Hematopoietic multipotent progenitor cell (in vitro differentiated cells): ENCODE measurements at places on chromosomes 12 and 14.
A peak's percentile ranks its signal among the peaks of the same experiment; 100 is the strongest.

- no peak for DNase-seq
Measured at GRCh38 chr12:22287776-22288621, 46.5 kb downstream of the ST8SIA1 start.

DNA sequence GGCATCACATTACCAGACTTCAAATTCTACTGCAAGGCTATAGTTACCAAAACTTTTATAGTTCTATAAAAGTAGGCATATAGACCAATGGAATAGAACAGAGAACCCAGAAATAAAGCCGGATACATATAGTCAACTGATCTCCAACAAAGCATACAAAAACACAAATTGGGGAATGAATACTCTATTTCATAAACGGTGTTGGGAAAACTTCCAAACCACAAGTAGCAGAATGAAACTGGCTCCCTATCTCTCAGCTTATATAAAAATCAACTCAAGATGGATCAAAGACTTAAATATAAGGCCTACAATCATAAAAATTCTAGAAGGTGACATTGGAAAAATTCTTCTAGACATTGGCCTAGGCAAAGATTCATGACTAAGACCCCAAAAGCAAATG, 187.9 kb upstream of the PLXNC1 start:
- no peak for DNase-seq

DNA sequence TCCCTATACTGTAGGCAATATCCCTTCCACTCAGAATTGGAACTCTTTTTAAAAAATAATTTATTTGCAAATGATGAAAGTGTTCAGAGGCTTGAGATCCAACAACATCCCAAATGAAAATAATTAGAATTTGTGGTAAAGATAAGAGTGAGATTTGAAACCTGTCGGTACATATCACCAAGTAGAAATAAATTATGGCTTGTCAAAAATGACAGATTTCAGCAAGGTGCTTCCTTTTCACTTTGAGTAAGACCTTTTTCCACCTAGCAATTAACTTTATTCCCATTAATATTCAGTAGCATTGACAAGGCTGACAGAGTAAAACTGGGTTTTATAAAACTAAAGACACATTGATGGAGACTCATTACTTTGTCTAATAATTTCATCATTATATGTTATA, 107.7 kb upstream of the PRKD1 start:
- no peak for DNase-seq

DNA sequence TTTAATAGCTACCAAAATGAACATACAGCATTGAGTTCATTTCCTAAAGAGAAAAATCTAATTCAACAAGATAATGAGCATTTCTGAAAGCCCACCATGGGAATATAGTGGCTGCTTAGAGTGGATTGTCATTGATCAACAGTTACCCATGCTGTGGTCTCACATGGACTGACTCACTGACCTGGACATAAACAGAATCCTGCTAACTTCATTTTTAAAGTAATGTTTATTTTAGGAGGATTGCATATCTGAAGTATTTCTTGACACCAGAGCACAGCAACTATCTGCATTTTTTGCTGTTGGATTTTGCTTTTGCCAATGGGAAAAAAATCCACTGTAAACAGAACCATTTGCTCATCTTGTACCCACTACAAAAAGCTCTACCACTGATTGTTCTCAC, 71.7 kb downstream of the KCNC2 start:
- DNase-seq: no peak

GRCh38 chr12:10001171-10001776, 2.4 kb upstream of the CLEC1B start:
- DNase-seq: no peak

DNA sequence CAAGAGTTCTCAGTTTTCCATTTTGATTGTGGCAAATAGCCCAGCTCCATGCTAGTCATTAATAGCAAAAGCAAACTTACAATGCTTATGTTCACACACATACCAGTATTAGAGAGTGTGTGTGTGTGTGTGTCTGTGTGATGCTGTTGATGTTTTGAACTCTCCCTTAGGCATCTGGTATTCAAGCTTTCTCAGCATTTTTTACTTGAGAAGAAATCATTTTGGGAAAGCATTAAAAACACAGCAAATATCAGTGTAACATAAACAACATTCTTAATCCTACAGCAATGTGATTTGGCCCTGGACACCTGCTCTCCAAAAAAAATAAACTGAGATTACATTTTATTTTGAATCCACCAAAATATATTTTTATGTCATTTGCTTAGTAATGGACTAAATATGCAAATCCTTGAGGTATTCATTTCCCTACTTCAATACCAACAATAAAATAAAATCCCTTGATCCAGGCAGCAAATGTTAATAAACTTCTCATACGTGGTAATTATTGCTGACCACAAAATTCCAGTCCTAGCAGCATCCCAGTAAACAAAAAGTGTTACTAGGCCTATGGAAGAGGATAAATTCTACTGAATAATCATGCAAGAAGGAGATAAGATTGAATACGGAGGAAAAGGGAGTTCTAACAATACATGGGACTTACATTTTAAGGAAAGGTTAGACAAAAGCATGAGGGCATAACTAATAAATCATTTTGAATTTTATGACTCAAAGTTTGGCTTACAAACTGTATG, 249.5 kb upstream of the CLEC14A start:
- no peak for DNase-seq

- no peak for DNase-seq
Measured at GRCh38 chr14:61090432-61091216, 109.6 kb downstream of the SLC38A6 start.

- DNase-seq: no peak
Measured at GRCh38 chr12:96198965-96199364, 4.8 kb downstream of the ELK3 start.

- DNase-seq: no peak
Measured at GRCh38 chr12:111715279-111715678, 29.4 kb downstream of the ACAD10 start.

DNA sequence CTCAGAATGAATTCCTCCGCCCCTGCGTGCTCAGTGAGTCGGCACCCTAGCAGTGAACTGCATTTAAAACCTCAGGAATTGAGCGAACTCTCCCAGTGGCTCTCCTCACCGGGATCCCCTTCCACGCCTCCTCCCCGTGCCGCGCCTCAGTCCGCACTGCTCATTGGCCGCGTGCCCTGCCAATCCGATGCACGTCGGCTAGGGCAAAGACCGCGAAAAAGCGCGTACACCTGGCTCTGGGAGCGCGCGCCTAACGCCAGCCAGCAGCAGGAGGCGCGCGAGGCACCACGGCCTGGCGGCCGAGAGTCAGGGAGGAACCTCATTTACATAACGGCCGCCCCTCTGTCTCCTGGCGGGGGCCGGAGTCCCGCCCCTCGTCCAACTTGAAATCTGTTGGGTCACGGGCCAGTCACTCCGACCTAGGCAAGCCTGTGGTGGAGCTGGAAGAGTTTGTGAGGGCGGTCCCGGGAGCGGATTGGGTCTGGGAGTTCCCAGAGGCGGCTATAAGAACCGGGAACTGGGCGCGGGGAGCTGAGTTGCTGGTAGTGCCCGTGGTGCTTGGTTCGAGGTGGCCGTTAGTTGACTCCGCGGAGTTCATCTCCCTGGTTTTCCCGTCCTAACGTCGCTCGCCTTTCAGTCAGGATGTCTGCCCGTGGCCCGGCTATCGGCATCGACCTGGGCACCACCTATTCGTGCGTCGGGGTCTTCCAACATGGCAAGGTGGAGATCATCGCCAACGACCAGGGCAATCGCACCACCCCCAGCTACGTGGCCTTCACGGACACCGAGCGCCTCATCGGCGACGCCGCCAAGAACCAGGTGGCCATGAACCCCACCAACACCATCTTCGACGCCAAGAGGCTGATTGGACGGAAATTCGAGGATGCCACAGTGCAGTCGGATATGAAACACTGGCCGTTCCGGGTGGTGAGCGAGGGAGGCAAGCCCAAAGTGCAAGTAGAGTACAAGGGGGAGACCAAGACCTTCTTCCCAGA, at the start of gene HSPA2:
Gene HSPA2, plus strand, starts transcription at position 534 of the 995 bp plus-strand sequence. Its CDS starts 109 bp downstream, at position 643.
- DNase-seq: peak; percentile 85

DNA sequence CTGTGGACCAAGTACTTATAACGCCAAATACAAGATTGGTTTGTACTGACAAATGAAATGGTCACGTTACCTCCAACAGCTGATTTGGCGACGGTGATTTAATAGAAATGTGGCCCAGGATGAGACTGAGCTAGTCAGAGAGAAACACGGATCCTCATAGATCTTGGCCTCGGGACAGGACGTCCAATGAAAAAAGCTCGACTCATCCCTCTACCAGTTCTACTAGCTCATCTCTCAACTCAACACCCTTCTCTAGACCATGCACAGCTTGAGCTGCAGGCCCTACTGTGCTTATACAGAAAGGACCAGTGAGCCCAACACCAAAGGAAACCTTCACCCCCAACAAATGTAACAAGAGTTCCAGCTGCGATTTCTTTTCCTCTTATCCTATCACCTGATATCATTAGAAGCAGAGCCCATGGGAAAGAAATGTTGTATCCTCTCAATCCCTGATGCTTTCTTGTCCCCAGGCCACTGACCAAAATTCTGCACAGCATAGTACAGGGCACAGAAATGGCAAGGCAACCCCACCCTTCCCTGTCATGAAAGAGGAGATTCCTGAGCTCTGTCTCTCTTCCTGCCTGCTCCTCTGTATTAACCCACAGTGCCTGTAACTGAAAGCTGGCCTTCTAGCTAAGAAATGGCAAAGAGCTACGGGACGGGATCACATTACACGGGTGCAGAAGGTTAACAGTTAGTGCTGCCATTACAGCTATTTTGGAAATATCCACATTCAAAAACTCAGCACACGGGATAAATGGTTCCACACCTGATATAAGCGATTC, 39.2 kb downstream of the DICER1 start:
- DNase-seq: no peak

GRCh38 chr14:64681796-64682710, 22.2 kb upstream of the PLEKHG3 start:
- DNase-seq: no peak

DNA sequence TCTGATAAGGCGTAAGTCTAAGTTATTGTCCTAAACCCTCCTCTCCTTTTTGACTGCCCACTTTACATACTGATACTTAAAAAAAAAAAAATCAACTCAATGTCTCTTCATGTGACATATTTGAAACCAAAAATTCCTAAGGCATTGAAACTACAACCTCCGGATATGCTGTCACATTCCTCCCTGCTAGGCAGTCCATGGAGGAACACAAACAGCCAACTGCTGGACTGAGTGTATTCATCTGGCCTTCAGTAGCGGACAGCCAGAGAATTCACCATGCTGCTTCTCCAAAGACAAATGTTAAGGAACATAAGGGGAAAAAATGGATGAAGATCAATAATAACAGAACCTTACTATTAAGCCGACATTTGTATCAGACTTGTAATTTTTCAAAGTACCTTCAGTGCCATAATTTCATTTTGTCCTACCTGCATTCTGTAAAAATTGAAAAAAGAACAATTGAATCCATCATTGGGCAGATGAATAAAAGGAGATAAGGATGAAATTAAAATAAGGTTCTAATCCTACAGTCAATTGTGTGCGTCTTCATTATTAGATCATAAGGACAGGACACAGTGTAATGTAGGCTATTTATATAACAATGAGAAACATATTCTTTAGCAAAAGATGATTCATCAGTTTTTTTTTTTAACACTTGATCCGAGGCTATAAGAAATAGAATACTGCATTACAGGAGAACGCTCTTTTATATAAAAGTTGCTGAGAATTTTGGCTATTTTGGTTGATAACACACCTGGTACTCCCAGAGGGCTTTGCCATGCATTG, 12.2 kb downstream of the RERG start:
- no peak for DNase-seq

- DNase-seq: no peak
Measured at GRCh38 chr12:26520109-26520508, 312.9 kb downstream of the ITPR2 start.

GRCh38 chr12:68501226-68501625, 109.5 kb upstream of the RAP1B start:
- DNase-seq: no peak

DNA sequence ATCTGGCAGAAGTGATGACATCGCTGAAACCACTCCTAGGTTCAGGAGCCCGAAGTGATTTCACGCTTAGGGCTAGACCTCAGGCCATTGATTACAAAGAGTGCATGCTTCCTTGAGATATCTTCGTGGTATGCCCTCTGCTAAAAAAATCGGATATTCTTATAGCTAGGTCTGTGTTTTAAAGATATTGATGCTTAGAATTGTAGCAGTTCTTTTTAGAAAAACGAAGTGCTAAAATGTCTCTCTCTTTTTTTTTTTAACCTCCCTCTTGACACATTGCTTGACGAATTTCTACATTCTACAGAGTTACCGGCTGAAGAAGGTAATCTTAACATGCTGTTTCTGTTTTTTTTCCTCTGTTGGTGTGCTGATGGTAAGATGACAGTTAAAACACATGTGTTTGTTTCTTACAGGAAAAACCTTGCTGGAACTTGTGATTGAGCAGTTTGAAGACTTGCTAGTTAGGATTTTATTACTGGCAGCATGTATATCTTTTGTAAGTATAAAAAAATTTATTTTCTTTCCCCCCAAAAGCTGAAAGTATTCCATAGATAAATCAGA, 1.3 kb downstream of the ATP2A2 start:
- DNase-seq: no peak

DNA sequence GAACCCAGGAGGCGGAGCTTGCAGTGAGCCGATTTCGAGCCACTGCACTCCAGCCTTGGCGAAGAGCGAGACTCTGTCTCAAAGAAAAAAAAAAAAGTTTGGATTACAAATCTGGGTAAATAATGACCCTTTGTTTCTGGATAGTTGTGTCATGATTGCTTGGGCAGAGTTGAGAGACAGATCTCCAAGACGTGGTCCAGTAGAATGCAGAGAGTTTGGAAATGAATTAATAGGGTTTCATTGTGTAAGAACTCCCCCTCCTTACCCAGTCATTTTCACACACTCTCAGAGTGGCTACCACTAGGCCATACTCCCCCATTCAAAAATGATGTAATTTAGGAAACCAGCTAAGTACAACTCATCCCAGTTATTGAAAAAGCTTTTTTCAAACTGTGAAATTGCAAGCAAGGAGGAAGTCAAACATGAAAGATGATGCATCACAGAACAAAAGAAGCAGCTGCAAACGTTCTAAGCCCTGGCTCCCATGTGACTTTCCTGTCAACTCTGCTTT, 1331.9 kb downstream of the AACS start:
- no peak for DNase-seq

- no peak for DNase-seq
Measured at GRCh38 chr12:91205811-91206210, 23.2 kb upstream of the DCN start.

GRCh38 chr12:104010121-104010520, 39.9 kb downstream of the GLT8D2 start:
- no peak for DNase-seq

GRCh38 chr12:87671757-87672156, 357.4 kb downstream of the C12orf50 start:
- no peak for DNase-seq
